ENCODE measurements at places on chromosomes 12 and 14.

DNA sequence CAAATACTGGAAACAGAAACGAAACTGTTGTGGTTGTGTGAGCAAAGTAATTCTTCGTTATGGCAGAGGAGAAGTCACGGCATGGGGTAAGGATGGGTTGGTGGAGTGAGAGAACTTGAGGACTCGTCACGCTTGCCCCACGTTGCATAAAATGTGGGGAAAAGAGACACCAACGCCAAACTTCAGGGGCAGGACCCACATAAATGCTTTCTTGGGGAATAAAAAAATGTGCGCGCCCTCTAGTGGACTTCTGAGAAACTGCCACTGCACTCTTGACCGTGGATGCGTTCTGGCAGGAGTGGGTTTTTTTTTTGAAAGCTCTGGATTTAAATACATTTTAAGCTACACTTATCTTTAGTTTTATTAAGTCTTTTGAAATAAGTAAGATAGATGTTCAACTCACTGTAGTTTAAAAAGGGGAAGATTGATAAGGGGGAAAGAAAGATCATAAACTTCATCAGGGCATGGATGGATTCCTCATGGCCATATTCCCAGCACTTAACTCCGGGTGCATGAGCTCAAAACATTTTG, 4.1 kb upstream of the IGF1 start:
- DNase-seq, result peak; percentile 10

- DNase-seq, result no peak
Measured at GRCh38 chr12:99914206-99914605, 70.5 kb downstream of the ANKS1B start.

DNA sequence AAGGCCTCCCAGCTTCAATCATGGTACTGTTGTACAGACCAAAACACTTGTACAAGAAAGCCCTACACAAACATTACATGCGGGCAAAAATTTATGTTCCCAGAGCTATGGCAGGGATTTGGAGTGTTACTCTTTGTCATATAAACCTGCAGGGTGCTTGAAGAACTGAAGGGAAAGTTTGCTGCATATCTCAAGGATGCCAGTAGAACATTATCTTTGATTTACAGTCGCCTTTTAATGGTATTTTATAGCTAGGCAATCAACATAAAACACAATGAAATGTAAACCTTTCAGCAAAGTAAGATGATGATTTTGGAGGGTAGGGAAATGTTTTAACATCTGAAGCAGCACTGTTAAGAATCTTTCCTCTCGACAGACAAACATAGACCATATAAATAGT, 305.6 kb downstream of the KCNH5 start:
- no peak for DNase-seq

DNA sequence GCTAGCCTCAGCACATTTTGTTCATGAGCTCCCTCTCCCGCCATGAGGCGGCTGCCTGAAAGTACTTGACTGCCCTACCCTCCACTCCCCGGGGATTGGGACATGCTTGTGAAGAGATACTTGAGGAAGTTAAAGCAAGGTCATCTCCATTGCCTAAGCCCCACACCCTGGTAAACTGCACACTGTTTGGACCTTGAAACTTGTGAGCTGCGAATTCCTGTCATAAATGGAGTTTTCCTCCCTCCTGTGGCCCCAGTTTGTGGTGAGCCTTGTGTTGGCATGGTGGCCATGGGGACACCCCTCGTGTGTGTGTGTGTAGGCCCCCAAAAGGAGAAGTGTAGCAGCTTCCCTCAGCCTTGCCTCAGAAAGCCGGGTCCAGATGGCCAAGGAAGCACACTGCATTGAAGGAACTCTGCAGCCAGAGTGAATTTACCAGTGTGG, 395.5 kb downstream of the ZFP36L1 start:
- DNase-seq, result no peak

DNA sequence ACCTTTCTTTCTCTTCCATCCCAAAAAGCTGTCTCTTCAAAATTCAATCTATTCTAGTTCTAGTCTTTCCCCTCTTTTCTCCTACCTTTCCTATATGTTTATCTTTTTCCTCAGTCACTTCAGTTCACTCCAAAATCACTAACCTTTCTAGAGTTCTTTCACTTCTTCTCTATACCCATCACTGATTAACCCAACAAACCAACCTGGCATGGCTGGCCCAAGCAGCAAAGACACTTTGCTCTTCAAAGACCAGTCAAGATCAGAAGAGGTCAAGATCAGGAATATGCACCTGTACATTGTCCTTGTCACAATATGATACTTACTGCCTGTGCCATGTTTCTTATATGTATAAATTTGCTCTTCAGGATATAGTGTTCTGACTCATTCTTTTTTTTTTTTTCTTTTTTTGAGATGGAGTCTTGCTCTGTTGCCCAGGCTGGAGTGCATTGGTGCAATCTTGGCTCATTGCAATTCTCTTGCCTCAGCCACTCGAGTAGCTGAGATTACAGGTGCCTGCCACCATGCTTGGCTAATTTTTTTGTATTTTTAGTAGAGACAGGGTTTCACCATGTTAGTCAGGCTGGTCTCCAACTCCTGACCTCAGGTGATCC, 112.9 kb downstream of the C12orf42 start:
- DNase-seq, result no peak

DNA sequence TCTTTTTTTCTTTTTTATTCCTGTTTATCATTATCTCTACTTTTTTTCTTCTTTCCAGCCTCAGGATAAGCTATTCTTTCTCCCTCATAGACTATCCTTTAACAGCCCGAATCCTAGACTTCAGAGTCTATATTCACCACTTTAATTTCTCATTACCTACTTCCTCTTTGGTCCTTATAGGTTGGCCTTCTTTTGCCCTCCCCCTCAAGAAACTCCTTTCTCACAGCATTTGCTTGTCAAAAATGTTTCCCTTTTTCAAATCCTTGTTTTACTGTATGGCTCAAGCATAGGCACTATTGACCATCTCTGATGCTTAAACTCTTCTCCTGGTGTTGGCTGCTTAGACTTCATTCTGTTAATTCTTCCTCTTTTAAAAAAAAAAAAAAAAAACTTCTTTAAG, 52.5 kb downstream of the KIAA0586 start:
- no peak for DNase-seq

DNA sequence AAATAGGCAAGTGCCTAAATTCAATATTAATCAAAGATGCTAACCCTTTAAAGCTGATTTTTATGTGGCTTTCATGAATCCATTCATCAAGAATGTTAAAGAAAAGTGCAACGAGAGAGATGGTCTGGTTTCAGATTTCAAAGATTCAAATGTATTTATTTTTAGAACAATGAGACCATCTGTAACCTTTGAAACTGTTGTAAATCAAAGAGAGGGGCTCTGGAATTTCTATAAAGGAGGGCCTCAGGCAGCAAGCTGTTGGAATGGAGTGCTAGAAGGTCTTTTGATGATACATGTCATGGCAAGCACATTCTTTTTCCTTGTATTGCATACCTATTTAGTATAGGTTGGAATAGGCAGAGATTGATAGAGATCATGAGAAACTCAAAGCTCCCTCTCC, 433.0 kb downstream of the LRIG3 start:
- no peak for DNase-seq

- no peak for DNase-seq
Measured at GRCh38 chr14:88079624-88080023, 74.7 kb downstream of the GPR65 start.

DNA sequence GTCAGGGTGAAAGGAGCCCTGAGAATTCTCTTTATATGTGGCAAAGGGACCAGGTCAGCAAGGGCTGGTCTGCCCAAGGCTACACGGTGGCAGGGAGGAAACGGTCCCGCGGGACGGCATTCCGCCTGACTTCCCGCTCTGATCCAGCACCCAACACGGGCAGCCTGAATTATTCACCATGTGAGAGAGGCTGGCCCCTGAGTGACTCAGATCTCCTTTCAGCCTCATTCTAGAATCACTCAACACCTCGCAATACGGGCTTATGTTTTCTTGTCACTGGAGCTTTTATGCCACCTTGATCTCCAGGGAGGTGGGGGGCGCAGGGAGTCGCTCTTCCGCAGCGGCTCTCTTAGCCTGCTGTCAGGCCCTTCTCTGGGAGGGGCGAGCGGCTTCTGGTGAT, 8.5 kb downstream of the LRTM2 start:
- no peak for DNase-seq

- DNase-seq, result no peak
Measured at GRCh38 chr14:32939254-32940065, 781 bp downstream of the NPAS3 start.

- DNase-seq, result peak; percentile 12
Measured at GRCh38 chr12:8692573-8692972, 5.2 kb upstream of the RIMKLB start.

GRCh38 chr14:61932974-61933373, 170.8 kb downstream of the SNAPC1 start:
- DNase-seq, result no peak

GRCh38 chr14:76765461-76765931, 4.2 kb downstream of the VASH1 start:
- DNase-seq, result no peak

GRCh38 chr12:57632073-57632957, 686 bp downstream of the B4GALNT1 start:
- no peak for DNase-seq

GRCh38 chr12:12714276-12715021, 2.7 kb upstream of the CDKN1B start:
- no peak for DNase-seq

DNA sequence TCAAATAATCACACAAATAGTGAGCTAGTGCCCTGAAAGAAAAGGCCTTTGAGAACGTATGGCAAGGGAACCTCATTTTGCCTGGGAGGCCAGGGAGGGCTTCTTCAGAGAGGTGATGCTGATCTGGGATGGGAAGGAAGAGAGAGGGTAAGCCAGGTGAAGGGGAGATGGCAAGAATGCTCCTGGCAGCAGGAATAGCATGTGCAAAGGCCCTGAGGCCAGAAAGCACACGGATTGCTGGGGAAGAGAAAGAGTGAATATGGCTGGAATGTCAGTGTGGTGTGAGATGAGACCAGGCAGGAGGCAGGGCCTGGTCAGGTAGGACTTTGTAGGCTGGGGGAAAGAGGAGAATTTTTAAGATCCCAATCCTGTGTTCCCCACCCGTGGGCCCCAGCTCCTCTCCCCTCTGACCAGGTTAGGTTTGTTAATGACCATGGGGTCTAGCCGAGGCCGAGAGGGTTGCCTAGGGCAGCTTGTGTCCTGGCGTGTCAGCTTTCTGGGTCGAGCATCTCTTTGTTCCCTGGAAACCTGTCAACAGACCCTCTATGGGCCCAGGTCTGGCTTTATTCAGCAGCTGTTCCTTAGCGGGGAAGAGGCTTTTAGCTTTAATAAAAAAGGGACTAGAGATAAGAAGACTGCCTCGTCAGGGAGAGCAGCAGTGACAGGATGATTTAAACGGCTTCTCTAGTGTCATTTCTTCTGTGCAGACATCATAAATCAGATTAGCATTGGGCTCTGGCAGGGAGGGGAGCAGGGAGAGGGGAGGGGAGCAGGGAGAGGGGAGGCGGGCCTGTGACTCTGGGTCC, 123.4 kb downstream of the ADCK1 start:
- no peak for DNase-seq

DNA sequence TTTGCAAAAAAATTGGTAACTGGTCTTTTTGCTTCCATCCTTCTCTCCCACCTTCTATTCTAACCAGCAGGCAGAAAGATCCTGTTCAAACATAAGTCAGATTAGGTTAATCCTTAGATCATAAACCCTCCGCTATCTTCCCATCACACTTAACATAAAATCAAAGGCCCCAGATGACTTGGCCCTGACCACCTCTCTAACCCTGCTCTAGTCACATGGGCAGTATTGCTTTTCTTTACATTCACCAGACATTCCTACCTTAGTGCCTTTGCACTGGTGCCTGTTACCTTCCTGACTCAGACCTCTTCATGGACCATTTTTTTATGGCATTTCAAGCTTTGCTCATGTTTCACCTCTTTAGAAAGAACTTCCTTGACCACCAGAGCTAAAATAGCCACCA, 83.5 kb downstream of the NTF3 start:
- no peak for DNase-seq

DNA sequence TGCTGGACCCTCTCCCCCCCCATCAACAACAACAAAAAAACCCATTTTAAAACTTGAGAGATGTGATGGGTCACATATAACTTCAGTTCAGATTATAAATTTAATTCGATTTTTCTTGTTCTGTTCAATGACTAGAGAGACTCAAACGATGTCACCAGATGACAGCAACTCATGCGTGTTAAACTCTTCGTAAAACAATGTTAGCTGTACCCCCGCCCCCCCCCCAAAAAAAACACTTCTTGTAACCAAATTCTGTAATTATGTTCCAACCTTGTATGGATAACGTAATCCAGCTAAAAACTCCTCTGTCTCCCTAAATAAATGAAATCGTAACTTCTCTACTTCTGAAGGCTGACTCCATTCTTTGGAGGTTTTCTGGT, 614 bp upstream of the NACA start:
- DNase-seq, result no peak

GRCh38 chr12:127169321-127170181, 1097.4 kb upstream of the TMEM132C start:
- DNase-seq, result peak; percentile 29

DNA sequence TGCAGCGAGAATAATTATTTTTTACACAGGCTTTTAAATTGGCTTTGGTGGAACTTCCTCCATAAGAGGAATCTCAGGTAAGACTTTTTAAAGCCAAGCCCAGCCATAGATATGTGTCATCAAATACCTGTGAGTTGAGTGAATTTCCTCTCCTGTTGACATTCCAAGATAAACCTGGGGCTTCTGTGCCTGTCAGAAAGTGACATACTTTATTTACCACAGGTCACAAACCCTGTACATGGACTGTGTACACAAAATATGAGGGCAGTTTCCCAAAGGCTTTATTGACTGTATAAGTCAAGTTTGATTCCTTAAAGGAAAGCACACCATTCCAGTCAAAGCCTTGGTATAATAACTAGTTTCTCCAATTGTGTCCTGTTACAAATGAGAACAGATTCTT, 25.9 kb upstream of the SRSF5 start:
- no peak for DNase-seq

DNA sequence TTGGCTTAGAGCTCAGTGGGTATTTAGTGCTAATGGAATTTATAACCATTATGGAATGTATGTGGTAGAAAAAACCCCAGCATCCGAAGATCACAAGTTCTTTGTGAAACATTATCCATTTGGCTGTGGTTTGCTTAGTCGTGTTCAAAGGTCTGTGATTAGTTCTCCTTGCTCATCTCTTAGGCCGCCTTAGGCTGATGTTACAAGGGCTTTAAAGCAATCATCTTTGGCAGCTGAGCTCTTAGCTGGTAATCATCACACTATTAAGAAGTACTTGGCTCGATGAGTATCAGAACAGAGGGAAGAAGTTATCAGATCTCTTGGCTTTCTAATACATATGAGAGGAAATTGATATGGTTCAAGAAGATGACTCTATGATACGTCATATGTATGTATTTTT, 124.1 kb upstream of the E2F7 start:
- DNase-seq, result peak; percentile 81

GRCh38 chr12:28217805-28218204, 27.5 kb downstream of the CCDC91 start:
- DNase-seq, result no peak

DNA sequence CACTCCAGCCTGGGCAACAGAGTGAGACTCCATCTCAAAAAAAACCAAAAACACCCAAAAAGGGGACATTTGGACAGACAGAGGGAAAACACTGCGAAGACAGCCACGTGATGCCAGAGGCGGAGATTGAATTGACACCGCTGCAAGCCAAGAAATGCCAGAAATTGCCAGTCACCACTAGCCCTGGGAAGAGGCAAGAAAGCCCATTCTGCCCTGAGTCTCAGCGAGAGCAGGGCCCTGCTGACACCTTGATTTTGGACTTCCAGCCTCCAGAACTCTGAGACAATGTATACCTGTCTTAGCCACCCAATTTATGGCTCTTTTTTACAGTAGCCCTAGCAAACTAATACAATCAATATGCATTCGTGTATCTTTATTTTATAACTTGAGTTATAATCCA, 7.4 kb upstream of the IGFBP6 start:
- no peak for DNase-seq
